NCI-H2081 (cell line): ENCODE measurements at places on chromosomes 1 and 21.

GRCh38 chr1:87515781-87516180, 187.1 kb downstream of the LMO4 start:
- no peak for DNase-seq

- DNase-seq, result no peak
Measured at GRCh38 chr1:173392895-173393658, 84.1 kb upstream of the PRDX6 start.

GRCh38 chr1:21543598-21543997, 34.4 kb downstream of the ALPL start:
- DNase-seq, result no peak

- DNase-seq, result no peak
Measured at GRCh38 chr1:227938911-227939790, 8.6 kb downstream of the WNT9A start.

DNA sequence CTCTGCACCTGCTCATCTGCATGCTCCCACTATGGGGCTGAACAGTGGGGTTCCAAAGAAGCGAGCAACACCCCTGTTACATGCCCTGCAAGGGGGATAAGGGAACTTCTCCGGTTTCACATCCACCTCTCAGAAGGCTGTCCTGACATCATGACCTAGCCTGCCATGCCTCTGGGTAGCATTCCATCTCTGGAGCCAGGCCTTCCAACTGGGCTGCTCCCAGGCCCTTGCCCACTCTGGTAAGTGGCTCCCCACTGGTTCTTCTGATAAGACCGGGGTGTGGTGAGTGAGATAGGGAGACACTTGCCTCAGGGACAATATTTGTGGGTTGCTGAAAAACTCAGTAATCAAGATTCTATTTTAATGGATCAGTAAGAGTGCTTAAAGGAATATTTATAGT, 57.8 kb downstream of the KCNJ15 start:
- no peak for DNase-seq

GRCh38 chr1:150464422-150464826, 22.8 kb upstream of the TARS2 start:
- DNase-seq, result peak; percentile 80

GRCh38 chr1:42816585-42817439, at the start of the genes ERMAP and SVBP:
Gene ERMAP (plus strand): TSS chr1:42817122. CDS start chr1:42830449, 13,327 bp downstream.
Gene SVBP (minus strand): TSS chr1:42817397. CDS start chr1:42816544, 853 bp downstream.
- DNase-seq, result peak; percentile 92

- peak; percentile 32 for DNase-seq
Measured at GRCh38 chr1:151511636-151512215, 539 bp downstream of the CGN start.

DNA sequence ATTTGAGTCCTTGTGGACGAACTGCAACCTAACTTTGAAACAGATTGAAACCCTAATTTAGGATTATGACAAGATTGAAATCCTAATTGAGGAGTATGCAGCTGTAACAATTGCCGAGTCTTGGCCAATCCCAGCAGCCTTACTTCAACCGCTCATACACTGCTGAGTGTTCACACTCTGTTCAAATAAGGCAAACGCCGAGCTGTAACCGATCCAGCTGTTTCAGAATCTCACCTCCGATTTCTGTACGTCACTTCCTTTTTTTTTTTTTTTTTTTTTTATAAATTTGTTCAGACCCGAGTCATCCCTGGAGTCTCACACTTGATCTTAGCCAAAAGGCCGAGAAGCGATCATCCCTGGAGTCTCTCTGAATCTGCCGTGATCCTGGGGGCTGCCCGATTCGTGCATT, 22.3 kb upstream of the ATP5PO start:
- no peak for DNase-seq

- DNase-seq, result no peak
Measured at GRCh38 chr1:235553112-235553551, 48.9 kb upstream of the B3GALNT2 start.

- DNase-seq, result no peak
Measured at GRCh38 chr1:17475752-17476151, 36.3 kb upstream of the RCC2 start.

GRCh38 chr21:24294171-24294570, 1313.1 kb downstream of the MRPL39 start:
- no peak for DNase-seq

DNA sequence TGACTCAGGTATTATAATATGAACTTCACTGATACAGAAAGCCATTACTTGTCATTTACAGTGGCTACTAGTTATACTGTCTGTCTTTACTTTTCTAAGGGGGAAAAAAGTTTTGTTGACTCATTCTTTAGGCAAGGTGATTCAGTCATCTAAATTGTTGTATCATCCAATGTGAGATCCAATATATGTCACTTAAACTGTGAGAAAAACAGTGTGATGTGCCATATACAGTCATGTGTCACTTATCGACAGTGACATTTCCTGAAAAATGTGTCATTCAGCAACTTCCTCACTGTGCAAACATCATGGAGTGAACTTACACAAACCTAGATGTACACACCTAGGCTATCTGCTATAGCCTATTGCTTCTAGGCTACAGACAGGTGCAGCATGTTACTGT, 57.6 kb downstream of the KCNK2 start:
- DNase-seq, result no peak

DNA sequence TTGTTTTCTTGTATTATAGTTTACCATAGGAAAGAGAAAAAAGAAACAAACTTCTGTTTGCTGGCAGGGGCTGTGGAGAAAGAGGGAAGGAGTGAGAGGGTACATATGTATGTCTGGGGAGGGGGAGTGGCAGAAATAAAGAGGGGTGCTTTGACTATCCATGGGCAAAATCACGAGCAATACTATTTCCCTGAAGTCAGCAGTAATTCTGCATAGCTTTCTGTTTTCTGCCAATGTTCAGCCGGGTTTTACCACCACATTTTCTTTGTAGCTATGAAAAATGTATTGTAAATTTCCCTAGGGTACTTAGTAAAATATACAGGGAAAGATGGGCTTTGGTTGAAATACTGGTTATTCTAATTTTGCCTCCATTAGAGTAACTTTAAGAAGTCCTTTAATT, 45.2 kb upstream of the PGD start:
- DNase-seq, result no peak

GRCh38 chr1:197399755-197400521, 131.9 kb downstream of the CRB1 start:
- DNase-seq, result peak; percentile 72

- DNase-seq, result no peak
Measured at GRCh38 chr1:218394989-218395388, 49.9 kb downstream of the TGFB2 start.

GRCh38 chr1:167432780-167433179, 85.5 kb downstream of the CD247 start:
- DNase-seq, result no peak

GRCh38 chr1:78032996-78033796, 12.6 kb upstream of the GIPC2 start:
- DNase-seq, result no peak

DNA sequence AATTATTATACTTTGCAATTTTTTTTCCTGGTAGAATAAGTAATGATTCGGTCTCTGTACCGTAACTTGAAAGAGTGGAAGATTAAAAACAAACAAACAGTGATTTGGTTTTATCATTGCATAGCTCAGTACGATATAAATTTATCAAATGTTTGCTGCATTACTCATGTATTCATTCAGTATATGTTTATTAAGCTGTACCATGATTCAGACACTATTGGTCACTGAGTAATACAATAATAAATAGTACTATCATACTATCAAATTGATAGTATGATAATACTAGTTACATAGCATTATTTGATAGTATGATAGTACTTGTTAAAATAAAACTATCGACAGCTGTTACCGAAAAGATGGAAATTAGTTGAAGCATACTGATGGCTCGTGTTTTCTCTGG, 12.1 kb downstream of the CENPF start:
- no peak for DNase-seq

DNA sequence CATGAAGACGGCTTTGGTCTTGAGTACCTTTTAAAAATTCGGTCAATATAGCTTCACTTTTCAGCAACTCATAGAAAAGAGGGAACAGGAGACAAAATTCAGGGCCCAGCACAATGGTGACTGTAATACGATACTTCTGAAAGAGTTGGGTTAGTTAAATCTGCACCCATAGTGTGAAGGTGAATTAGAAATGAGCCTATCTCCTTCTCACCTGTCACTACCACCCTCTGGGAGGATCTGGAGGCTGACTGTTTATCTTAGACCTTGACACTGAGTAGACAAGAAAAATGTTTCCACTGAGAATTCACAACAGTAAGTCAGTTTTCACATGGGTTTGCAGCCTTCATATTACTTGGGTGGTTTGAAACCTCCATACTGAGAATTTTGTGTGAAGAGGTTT, 57.9 kb upstream of the HMGB4 start:
- no peak for DNase-seq

DNA sequence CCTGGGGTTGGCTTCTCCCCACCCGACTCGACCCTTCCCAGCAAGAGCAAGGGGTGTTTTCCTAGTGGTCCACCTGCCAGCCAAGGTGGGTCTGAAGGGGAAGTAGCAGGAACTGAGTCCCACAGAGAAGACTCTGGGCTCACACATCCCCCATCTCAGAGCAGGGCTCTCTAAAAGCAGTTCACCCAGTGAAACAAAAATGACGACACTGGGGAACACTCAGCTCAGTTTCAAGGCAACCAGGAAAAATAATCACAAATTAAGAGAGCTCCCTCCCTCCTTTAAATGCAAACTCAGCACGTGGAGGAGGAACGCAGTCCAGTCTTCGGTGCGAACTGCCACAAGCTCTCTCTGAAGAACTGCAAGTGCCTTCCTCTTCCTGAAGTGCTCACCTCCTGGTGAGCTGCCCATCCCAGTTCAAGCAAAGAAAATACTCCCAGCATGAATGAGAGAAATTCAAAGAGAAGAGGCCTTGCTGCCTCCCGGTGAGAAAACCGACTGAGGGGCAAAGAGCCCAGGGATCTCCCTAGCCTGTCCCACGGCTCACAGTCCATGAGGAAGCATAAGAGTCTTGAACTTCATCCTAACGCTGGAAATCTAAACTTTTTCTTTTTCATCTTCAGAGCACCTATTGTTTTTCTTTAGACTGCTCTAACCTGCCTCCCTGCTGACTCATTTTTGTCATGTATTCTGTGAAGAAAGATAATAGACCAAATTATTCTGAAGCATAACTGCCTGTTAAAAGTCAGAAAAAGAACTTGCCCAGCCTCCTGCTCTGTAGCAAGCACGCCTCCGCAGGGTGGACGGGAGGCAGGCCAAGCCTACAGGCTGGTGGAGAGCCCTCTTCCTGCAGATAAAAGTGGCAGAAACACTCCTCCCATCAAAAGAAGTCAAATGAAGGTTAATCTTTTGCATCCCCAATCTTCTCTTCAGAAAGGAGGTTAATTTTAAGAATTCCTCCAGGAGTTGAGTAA, 281.4 kb downstream of the HHIPL2 start:
- DNase-seq, result no peak

GRCh38 chr1:180953291-180954004, 40.8 kb downstream of the KIAA1614 start:
- DNase-seq, result no peak

- peak; percentile 24 for DNase-seq
Measured at GRCh38 chr1:29162025-29162424, 19.7 kb downstream of the SRSF4 start.

GRCh38 chr1:118101999-118102398, 83.0 kb downstream of the SPAG17 start:
- no peak for DNase-seq

- DNase-seq, result no peak
Measured at GRCh38 chr1:16924216-16924918, 2.6 kb downstream of the CROCC start.

- DNase-seq, result peak; percentile 39
Measured at GRCh38 chr1:204882479-204882878, 11.8 kb downstream of the NFASC start.

DNA sequence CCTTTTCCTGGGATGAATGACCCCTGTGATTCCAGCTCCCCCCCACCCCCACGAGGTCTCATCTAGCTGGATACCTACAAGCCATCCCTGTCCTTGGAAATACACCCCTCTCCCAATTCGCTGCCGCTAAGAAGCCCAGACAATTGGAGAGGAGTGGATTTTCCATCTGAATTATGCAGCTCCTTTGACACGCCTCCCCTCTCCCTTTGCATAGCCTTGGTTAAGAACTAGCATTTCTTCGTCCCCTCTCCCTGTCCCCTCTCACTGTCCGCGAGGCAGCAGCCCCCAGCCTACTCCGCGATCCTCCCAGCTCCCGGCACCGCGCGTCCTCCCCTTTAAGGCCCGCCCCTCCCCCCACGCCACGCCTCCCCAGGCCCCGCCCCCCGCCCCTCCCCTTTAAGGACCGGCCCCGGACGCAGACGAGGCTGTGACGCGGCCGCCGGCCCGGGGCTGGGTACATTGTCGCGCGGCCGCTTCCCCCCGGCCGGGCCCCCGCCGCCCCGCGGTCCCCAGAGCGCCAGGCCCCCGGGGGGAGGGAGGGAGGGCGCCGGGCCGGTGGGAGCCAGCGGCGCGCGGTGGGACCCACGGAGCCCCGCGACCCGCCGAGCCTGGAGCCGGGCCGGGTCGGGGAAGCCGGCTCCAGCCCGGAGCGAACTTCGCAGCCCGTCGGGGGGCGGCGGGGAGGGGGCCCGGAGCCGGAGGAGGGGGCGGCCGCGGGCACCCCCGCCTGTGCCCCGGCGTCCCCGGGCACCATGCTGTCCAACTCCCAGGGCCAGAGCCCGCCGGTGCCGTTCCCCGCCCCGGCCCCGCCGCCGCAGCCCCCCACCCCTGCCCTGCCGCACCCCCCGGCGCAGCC, at the start of gene MAPKAPK2:
MAPKAPK2 (plus strand) TSS at position 428 of the 856 bp plus-strand sequence; CDS start at position 753, 325 bp downstream.
- peak; percentile 59 for DNase-seq

DNA sequence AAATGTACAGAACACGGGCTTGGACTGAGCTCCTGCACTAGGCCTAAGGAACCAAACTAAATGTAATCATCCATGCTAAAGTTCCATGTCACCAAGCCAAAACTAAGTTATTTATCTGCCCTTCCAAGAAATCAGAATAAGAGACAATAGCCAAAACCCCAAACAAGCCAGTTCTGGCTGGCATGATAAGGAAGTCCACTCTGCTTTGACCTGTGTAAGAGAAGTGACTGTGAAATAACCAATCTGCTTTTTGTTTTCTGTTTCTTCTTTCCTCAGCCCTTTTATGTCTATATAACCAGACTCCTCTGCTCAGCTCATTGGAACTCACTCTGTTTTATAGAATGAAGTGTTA, 15.1 kb downstream of the PLPPR5 start:
- DNase-seq, result no peak
